ENCODE measurements at places on chromosomes 2 and 18.

- no peak for DNase-seq
Measured at GRCh38 chr2:110991911-110992310, 128.8 kb upstream of the BCL2L11 start.

DNA sequence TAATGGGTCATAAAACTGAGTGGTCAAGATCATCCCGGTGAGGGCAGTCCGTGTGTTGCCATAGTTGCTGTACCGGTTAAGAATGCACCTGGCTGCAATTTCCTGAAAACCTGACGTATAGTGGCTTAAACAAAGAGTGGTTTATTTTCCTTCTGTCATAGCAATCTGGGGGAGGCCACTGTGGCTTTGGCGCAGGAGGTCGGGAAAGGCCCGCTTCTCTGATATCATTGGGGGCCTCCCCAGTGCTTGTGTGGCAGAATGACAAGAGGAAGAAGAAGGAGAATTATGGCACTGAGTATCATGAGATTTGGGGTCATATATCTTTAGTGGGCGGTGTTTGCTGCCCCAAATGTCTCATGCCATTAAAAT lies 4.4 kb downstream of the C2orf92 start:
- no peak for DNase-seq

- no peak for DNase-seq
Measured at GRCh38 chr2:170701011-170701410, 14.1 kb upstream of the SP5 start.

GRCh38 chr2:214542295-214542694 lies 131.4 kb downstream of the VWC2L start:
- DNase-seq: no peak

DNA sequence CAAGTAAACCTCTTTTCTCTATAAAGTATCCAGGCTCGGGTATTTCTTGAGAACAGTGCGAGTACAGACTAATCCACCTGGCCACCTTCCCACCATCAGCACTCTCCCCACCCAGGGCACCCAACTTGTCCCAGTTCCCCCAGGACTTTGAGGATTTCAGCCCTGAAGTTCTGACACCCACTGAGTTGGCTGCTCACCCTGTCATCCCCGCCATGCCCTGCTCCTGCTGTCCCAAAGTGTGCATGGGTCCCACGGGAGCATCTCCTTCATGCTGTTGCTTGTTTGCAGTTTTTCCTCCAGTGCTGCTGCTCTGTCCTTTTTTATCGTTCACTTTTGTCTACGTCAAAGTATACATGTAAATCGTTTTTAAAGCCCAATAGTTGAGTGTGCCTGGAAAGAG lies 273.9 kb downstream of the PHLPP1 start:
- no peak for DNase-seq

GRCh38 chr18:5622905-5623304 lies 79.1 kb upstream of the EPB41L3 start:
- no peak for DNase-seq

DNA sequence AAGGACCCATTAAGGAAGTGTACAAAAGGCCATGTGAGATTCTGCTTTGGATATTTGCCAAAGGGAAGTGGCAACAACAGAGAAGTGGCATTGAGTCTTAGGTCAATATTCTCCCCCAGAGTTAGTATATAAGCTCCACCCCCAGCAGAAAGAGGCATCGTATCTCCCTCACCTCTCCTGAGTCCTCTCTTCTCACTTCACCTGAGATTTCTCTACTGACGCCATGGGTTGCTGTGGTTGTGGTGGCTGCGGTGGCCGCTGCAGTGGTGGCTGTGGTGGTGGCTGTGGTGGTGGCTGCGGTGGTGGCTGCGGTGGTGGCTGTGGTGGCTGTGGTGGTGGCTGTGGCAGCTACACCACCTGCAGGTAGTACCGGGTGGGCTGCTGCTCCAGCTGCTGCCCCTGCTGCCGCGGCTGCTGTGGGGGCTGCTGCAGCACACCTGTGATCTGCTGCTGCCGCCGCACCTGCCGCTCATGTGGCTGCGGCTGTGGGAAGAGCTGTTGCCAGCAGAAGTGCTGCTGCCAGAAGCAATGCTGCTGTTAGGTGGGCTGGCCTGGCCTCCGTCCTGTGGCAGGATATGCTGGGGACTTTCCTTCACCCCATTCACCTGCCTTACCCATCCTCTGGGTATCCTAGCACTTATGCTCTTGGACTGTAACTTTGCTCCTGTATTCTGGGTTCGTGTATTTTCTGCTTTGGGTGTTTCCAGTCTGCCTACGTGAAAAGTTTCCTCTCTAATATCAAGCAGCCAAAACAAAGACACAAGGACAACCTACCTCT lies 5.9 kb downstream of the SCYGR3 start:
- peak; percentile 37 for DNase-seq

DNA sequence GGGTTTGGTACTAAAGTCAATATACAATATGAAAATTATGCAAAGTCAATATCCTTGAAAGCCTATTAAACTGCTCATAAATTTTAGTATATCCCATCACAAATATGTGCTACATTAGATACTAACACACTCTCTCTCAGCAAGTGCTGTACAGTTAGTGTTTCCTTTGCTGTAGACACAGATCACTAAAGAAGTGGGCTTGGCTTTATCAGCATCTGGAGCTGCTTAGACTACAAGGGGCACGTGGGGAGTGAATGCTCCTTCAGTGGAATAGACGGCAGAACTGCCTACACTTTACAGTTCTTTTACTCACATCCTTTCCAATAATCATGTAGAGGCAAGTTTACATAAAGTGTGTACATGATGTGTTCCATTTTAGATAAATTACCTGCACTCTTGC lies 26.0 kb upstream of the EFEMP1 start:
- DNase-seq: no peak

All from globus pallidus (tissue), 1 donor.